ENCODE measurements at places on chromosomes 2 and 18.

GRCh38 chr2:152385650-152386049 is 50.7 kb downstream of the FMNL2 start:
- DNase-seq: no peak

- DNase-seq: no peak
These were observed 345.5 kb downstream of the TNS1 start for GRCh38 chr2:217657252-217657651.

DNA sequence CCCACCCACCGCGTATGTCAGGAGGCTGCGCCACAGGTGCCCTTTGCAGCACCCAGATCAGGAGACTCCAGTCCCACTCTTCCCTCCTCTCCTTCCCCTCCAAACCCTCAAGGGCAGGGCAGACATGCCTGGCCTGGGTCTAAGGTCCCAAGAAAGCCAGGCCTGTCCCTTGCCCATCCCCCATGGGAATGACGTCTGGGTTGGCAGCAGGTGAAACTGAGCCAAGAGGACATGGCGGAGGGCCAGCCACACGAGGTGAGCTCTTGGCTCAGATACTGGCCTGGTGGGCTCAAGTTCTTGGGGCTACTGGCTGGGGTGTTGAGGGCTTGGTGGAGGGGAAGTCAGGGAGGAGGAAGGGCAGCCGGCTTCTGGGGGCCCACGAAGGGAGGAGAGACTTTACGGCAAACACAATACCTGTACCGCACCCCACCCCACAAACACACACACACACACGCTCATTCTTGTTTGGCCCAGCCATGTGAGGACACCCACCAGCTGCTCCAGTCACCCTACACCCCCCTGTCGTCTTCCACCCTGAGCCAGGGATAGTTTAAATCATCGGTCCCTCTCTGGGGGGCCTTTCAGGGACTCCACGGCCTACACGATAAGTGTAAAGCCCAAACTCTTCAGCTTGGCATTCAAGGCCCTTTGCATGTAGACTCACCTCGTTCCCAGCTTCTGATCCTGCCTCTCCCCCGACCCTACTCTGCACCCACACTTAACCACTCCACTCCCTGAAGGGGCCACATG is 24.1 kb upstream of the TNS1 start:
- no peak for DNase-seq

- no peak for DNase-seq
These were observed 71.1 kb downstream of the DOCK10 start for GRCh38 chr2:224971214-224971613.

GRCh38 chr2:174963437-174964400 is 41.5 kb downstream of the CHN1 start:
- DNase-seq: no peak

- DNase-seq: no peak
These were observed 603.5 kb downstream of the SOCS6 start for GRCh38 chr18:70892381-70892780.

GRCh38 chr2:69583321-69583833 is 60.2 kb downstream of the AAK1 start:
- no peak for DNase-seq

GRCh38 chr2:55759271-55759921 is 65.8 kb upstream of the PNPT1 start:
- no peak for DNase-seq

DNA sequence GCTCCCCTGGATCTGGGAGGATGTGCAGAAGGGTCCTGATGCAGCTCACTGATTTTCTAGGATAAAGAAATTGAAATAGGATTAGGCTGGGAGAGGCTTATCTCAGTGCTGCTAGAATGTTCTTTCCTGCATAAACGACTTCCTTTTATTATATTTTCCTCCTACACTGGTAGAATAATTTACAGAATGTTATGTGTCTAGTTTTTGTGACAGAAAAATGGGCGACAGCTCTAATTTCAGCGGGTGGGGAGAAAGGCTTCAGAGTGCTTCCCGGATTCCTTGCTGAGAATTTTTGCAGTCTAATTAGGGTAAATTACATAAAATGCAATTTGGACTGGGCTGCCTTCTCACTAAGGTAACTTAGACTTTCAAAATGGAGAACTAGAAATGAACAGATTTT is 66.2 kb downstream of the SKA1 start:
- no peak for DNase-seq

DNA sequence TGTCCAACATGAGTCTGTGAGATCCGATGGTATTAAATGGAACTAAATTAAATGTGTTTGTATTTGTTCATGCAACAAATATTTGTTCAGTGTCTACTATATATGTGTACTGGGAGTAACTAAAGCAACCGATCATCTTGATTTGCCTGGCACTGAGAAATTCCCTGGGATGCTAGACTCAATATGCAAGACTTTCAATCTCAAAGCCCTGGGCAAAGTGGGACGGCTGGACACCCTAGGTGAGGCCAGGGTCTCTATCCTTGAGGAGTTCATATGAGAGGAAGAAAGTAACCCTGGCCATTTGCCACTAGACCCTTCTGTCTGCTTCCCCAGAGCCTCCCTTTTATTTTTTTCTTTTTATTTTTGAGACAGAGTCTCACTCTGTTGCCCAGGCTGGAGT is 44.0 kb upstream of the HPCAL1 start:
- DNase-seq: no peak

- DNase-seq: no peak
These were observed 119.4 kb downstream of the COPS8 start for GRCh38 chr2:237205043-237205541.

- DNase-seq: no peak
These were observed 5.3 kb upstream of the GDF7 start for GRCh38 chr2:20661421-20662307.

DNA sequence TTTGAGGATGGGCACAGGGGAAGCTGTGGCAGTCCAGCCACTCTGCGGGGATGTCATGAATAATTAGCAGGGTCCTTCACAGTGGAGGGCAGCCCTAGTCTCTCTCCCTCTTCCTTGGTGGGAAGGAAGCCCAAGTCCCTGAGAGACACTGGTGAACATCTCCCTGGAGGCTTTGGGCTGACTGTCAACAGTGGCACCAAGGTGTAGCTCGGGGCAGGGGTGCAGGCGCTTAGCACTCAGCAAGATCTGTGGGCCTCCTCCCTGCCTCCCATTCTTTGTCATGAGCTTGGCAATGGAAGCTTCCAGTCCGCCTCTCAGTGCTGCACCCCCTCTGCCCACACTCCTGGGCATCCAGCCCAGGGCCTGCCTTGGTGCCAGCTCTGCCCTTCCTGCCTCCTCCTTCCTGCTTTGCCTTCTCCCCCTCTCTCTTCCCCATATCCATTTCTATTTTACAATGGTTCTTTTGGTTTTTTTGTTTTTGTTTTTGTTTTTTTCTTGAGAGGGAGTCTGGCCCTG is 59.4 kb downstream of the STEAP3 start:
- DNase-seq: peak; percentile 12

GRCh38 chr2:16739778-16740581 is 74.3 kb upstream of the CYRIA start:
- DNase-seq: no peak

DNA sequence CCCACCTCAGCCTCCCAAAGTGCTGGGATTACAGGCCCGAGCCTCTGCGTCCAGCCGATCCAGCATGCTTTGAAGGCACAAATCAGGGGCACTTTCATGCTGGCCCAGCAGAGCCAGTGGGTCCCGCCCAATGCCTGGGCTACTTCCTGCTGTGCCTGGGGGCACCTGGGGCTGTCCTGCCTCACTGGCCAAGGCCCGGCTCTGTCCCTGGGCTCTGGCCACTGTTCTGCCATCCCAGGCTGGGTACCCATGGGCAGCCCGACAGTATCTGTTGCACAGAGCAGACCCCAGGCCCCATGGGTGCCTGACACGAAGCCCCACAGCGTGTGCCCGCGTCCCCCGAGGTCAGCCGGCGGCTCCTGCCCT is 6.8 kb upstream of the GAL3ST2 start:
- DNase-seq: no peak

- DNase-seq: no peak
These were observed 96.1 kb downstream of the IRS1 start for GRCh38 chr2:226703514-226703913.

- DNase-seq: no peak
These were observed 100.8 kb downstream of the COLEC12 start for GRCh38 chr18:399631-400135.

GRCh38 chr2:38658613-38659012 is 7.3 kb upstream of the GALM start:
- DNase-seq: no peak

- no peak for DNase-seq
These were observed 11.9 kb downstream of the ATG4B start for GRCh38 chr2:241649404-241649803.

DNA sequence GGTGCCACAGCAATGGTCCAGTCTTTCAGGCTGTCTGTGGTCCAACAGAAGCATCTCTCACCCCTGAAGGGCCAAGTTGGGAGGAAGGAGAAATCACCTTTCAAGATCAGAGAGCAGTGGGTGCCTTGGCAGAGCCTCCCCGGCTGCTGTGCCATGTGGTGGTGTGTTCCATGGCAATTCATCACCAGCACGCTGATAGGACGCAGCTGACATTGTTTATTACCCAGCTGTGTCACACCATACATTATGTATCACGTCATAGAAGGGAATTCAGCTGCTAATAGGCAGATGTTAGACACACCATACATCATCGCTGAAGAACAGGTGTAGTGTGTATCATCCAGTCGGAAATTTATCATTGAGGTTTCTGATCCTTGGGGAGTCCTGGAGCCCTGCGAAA is 29.6 kb upstream of the RPL31 start:
- DNase-seq: no peak

- no peak for DNase-seq
These were observed 43.2 kb upstream of the SEMA4C start for GRCh38 chr2:96913117-96913397.

GRCh38 chr2:40230707-40231432 is 221.0 kb downstream of the SLC8A1 start:
- no peak for DNase-seq

DNA sequence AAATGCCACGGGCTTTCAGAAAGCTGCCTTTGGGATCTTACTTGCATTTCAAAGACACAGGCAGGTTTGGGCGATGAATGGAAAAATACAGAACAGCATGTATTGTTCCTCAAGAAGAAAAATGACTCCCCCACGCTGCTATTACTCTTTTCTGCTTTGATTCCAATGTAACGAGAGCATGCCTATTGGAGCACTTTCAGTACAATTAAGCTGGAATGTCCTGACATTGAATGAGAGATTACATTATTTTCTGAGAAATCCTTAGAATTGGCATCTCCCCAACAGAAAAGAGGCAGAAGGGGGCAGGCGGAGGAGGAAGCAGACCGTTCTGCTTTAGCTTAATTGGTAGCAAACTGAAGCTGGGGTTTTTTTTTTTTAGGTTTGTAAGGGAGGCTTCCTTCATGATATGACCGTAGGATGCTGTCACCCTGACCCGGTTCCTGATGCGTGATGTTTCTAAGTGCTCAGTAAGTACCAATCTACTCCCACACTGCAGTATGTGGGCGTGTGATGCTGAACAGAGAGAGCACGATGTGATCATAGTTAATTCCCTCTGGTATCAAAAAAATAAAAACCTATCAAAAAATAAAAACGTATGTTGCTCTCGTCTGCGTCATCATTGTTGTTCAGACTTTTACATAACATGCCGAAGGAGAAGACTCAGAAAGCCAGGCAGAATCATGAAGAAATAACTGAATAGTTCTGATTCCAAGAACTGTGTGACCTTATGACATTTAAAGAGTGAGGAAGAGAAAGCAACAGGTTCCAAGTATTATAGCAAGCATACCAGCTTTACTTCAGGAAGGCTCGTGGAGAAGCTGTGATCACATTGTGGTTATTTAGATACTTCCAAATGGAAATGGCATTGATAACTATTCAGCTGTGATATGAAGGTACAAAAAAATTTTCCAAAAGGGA is 40.5 kb downstream of the LONRF2 start:
- no peak for DNase-seq

DNA sequence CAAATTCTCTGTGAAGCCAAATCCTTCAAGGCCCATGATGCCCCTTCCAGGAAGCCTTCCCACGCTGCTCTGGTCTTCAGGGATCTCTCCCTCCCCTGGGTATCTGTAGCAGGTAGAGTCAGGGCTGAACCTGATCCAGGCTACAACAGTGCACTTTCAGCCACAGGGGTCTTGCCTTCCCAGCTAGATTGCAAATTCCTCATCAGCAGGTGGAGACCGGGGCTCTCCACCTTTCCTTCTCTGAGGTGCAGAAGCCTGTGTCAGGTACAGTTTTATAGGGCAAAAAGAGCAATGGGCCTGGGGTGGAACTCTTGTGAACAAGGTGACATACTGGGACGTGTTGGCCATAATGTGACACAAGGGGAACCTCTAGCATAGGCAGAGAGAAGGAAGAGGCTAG is 312.9 kb downstream of the MYCN start:
- DNase-seq: no peak

DNA sequence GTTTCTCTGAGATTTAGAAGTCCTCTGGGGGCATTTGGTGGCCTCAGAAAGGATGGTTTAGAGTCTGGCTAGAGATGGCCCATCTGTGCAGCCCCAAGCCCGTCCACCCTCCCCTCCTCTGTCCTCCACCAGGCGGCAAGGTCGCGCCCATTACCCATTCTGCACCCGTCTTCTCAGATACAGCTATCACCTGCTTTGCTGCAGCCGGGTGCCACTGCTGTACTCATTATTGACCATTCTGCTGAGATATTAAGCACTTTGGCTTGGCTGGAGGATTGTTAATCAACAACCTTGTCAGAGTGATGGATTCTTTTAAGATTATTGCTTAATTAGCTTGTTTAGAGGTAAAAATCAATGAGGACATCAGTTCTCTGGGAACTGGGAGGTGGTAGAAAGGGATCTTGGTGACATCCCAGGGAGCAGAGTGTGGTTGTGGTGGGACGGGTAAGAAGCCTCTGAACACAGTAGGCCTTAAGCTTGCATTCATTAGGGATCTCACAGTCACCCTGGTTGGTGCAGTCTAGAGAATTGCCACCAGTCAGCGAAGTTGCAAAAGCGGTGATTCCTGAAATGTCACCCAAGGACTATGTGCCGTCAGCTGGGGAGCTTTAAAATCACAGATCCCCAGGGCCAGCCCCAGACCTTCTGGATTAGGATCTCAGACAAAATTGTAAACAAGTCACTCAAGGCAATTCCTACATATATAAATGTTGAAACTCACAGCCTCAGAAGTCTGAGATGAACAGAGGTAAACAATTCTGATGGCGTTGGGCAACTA is 90.9 kb downstream of the CAPN13 start:
- no peak for DNase-seq

GRCh38 chr2:37230581-37230980 is 815 bp downstream of the CEBPZ start:
- no peak for DNase-seq

- no peak for DNase-seq
These were observed 17.2 kb downstream of the TET3 start for GRCh38 chr2:74001781-74002504.

DNA sequence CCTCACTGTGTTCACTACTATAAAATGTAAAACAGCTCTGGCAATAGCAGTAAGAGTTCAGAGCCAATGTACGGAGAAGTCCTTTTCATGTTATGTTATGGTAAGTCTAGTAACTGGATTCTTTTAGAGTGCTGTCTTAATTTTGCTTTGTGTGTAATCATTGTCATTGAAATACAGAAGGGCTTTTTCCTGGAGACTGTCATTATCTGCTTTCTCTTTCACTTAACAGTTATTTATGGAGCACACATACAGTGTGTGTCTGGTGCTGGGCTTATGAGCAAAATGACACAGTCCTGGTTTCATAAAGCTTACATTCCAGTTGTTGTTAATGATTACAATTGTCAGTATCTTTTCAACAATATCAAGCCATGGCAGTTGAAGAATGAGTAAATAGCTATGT is 95.5 kb downstream of the CCDC102B start:
- DNase-seq: no peak

Data from tibial nerve (tissue), 4 donors.